ENCODE measurements at places on chromosomes 5 and 9. TPM values are rescaled to one million over a fixed set of nuclear protein-coding genes. Genes with fewer than 3 reads are reported as not detected.

- no peak for DNase-seq
These were observed 12.8 kb downstream of the OLFM1 start for GRCh38 chr9:135100241-135100681.

DNA sequence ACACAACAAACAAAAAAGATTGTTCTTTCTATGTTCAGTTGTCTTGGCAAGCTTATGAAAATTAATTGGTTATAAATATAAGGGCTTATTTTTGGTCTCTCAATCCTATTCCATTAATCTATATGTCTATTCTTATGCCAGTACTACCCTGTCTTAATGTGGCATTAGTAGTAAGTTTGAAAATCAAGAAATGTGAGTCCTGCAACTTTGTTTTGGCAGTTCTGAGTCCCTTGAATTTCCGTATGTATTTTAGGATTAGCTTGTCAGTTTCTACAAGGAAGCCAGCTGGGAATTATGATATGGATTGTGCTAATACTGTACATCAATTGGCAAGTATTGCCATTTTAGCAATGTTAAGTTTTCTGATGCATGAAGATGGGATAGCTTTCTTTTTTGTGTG, 10.5 kb upstream of the CCDC125 start:
- no peak for DNase-seq

DNA sequence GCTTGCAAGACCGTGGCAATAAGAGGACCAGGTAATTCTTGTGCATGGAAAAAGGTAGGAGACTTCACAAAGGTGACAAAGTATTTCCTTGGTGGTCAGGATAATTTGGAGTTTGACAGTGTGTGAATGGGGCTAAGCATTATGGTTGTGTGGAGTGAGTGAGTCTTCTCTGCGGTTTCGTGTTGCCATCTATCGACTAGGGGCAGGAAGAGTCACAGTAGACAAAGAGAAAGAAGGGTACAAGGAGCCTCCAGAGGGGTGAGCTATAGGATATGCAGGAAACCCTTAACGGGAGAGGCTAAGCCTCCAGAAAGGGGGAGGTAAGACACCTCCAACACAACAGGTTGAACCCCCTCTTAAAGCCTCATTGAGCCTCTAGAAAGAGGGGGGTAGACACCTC, 64.0 kb upstream of the RANBP6 start:
- DNase-seq, result peak; percentile 29

DNA sequence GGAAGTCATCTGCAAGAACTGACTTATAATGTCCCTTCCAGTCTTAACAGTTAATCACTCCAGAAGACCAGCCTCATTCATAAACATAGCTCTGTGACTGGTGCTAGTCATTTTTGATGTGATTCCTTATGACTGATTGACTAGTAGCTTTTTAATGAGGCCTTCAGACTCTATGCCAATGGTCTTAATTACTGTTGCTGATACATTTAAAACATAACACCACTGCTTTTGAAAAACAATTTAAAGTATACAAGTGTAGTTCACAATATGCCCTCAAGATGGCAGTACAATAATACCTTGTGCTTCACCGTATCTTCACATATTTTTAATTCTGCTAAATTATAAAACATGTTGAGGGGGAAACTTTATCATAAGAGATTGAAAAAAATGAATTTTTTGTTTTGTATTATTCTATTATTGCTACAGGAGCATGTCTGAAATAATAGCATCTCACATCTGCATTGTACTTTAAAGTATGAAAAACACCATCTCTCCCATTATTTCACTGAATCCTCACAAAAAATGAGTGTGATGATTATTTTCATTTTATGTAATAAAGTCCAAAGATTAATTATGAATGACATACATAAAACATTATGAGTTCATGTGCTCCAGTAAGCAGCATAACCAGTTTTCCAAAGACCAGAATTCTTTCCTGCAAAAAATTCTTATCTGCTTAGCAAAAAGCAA, 55.2 kb upstream of the SHISAL2B start:
- peak; percentile 27 for DNase-seq

- DNase-seq, result no peak
These were observed 87.5 kb downstream of the SCAMP1 start for GRCh38 chr5:78447775-78448424.

DNA sequence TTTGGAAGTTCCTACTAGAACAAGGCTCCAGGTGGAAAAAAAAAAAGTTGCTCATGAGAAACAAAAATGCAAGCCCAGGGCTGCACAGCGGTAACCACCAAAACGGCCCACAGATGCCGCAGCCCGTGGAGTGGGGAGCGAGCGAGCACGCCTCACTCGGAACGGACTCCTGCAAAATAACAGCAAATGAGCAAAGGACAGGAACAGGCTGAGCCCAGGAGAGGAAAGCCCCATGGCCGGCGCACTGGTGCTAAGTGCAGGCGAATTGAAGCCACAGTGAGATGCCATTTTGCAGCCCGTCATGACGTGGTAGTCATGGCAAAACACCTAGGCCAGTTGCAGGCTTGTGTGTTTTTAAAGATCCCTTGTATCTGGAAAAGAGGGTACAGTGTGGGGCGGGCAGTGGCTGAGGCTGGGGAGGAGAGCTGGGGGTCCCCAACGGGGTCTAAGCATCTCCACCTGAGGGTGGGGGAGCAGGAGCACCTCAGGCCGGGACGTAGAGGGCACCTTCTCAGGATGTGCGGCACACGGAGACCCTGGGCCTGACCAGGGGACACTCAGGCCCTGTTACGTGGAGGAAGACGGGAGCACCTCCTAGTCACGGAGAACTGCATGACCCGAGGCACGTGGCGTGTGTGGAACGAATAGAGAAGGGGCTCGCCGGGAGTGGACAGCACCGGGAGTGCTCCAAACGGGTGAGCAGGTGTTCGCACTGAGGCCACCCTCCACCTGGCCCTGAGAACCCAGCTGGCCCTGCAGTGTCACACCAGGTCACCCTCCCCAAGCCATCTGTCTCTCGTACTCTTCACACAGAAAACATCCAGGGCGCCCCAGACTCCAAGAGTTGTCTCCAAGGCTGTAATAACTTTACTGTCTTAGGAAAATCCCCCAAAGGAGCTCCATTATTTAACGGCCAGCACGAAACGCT, 10.7 kb downstream of the GRM6 start:
- DNase-seq, result no peak

- DNase-seq, result no peak
These were observed 50.3 kb downstream of the BARX1 start for GRCh38 chr9:93904649-93905472.

DNA sequence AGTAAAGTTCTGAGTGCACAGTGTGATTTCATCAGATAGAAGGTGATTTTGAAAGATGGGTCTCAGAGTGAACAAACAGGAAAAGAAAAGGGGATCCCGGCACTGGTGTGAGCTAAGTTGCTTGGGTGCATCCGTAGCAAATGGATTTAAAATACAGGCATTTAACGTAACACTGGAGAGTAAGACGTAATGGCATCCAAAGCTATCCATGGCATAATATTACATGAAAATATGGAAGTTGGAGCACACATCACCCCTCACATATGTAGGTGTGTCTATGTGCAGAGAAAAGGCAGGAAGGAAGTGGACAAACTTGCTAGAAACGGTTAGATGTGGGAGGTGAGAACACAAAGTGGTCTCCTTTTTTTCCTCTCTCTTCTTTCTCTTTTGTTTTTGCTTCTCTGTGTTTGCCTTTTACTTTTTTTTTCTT, 38.2 kb upstream of the SEMA4D start:
- no peak for DNase-seq

DNA sequence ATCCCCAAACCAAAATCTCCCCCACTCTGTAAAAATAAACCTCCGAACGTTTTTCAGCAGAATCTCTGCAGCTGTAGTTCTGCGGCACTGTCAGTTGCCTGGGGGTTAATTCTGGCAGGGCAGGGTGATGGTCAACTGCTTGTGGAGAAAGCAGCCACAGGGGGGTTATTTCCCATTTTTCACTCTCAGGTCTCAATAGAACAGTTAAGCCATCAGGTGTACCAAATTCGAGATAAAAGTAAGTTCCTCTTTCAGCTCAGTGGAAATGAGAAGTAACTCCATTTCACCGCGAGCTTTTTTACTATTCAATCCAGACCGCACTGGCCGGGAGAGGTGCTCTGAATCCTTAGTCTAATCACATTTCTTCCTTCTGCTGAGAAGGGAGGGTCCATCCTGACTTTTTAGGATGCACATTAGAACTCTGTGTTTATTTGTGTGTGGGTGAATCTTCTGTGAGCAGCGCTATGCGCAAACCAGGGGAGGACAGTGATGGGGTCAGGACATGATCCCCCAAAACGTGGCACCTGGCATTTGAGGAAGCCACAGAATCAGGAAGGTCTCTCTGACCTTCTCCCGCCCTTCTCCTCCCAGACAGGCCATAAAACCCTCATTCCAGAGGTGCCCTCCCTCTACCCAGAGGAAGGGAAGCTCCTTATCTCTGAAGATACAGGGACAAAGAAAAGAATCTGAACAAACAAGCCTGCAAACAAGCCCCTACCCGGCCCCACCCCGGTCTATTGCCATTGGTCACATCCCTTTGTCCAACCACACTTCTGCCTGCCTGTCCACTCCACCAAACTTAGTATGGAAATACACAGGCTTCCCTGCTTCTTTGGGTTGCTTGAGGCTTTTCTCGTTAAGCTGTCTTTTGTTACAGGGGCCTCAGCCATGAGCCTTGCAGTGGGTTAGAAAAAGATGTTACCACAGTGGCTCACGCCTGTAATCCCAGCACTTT, 229.0 kb downstream of the ROR2 start:
- no peak for DNase-seq

GRCh38 chr5:65481635-65482295, at the start of gene ADAMTS6:
Gene ADAMTS6, minus strand, starts transcription at chr5:65481920. Its CDS starts 8,247 bp downstream, at chr5:65473673.
- peak; percentile 95 for DNase-seq

- DNase-seq, result no peak
These were observed 592.7 kb downstream of the TLE1 start for GRCh38 chr9:81096625-81097024.

- peak; percentile 71 for DNase-seq
These were observed 476.3 kb downstream of the CCDC171 start for GRCh38 chr9:16029046-16029615.

GRCh38 chr5:93609762-93610161, 26.7 kb downstream of the NR2F1 start:
- no peak for DNase-seq

- peak; percentile 21 for DNase-seq
These were observed 309.6 kb downstream of the MLLT3 start for GRCh38 chr9:20312732-20313131.

GRCh38 chr5:94885931-94886330, 267.5 kb downstream of the SLF1 start:
- no peak for DNase-seq

GRCh38 chr5:172722327-172722815, 48.6 kb downstream of the DUSP1 start:
- no peak for DNase-seq

DNA sequence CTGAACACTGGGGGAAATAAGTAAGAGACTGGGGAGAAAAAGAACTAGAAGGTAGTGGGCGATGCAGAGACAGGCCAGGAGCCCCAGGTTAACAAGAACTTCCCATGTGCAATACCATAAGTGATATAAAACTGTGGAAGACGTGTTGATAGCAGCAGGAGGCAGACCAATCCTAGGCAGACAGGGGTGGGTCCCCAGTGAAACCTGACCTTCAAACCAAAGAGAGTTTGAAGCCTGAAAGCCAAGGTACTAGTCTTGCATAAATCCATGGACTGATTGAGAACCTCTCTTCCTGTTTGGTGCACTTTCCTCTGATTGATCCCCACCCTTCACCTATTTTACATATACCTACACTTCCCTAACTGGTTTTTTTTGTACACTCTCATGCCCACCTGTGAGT, 15.2 kb upstream of the HEXB start:
- DNase-seq, result no peak

GRCh38 chr9:112249277-112249676, 74.2 kb upstream of the SUSD1 start:
- DNase-seq, result peak; percentile 25

GRCh38 chr5:145924849-145925248, 11.5 kb upstream of the SH3RF2 start:
- peak; percentile 26 for DNase-seq

DNA sequence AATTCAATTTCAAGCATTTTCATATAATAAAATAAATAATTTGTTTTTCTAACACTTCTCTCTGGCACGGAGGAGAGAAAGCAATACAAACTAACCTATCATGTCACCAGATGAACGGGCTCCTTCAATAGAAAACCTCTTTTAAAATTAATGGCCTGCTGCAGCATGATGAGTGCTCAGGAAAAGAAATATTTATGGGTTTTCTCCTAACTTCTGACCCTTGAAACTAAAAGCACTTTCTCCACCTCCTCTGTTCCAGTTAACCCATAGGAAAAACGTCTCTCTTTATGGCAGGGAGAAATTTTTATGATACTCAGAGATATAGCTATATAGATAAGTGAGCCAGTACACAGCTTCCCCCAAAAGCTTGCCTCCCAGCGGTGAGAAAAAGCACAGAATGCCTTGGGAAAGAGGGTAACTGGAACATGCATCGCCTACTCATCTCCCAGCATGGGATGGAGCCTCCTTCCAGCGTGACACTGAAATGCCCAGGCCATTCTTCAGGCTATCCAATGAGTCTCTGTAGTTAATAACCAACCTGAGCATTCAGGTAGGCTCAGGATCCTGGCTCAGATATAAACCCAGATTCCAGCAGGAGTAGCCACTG, 963.0 kb upstream of the DMAC1 start:
- DNase-seq, result no peak

GRCh38 chr9:135229701-135230385, 142.4 kb downstream of the OLFM1 start:
- no peak for DNase-seq

DNA sequence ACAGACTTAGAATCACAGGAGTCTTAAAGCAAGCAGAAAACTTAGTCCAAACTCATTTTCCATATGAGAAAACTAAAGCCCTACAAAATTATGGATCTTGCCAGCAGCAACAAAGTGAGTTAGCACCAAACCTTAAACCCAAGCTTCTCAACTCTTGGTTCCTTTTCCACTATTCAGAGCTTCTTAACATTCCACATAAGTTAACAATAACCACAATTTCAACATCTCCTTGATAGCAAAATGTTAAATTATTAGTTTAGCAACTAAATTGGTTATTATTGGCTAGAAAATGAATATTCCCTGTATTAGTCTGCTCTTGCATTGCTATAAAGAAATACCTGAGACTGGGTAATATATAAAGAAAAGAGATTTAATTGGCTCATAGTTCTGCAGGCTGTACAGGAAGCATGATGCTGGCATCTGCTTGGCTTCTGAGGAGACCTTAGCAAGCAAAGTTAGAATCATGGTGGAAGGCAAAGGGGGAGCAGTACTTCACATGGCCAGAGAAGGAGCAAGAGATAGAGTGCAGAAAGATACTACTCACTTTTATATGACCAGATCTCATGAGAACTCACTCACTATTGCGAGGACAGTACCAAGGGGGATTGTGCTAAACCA, 26.2 kb upstream of the ARSB start:
- DNase-seq, result no peak

- DNase-seq, result no peak
These were observed 395.4 kb downstream of the NTRK2 start for GRCh38 chr9:85064811-85065371.

GRCh38 chr5:73437101-73437776, 11.3 kb downstream of the FOXD1 start:
- peak; percentile 82 for DNase-seq

GRCh38 chr9:110255034-110255462, 1.3 kb downstream of the TXN start:
- no peak for DNase-seq

The UGT3A1 gene
- total RNA-seq, result not detected

The EXD3 gene
- total RNA-seq, result 2.7 TPM

The DNAI1 gene
- not detected for total RNA-seq

The GLIPR2 gene
- total RNA-seq, result 6.7 TPM

The CFAP90 gene
- 0.44 TPM for total RNA-seq

The PCDHB4 gene
- total RNA-seq, result 0.07 TPM

The PSD2 gene
- 0.15 TPM for total RNA-seq

The PCDHA13 gene
- not detected for total RNA-seq

Data from M059J (cell line).